Naive thymus-derived CD4-positive, alpha-beta T cell (primary cell): ENCODE measurements at places on chromosomes 5 and 9.
A peak's percentile ranks its signal among the peaks of the same experiment; 100 is the strongest.

DNA sequence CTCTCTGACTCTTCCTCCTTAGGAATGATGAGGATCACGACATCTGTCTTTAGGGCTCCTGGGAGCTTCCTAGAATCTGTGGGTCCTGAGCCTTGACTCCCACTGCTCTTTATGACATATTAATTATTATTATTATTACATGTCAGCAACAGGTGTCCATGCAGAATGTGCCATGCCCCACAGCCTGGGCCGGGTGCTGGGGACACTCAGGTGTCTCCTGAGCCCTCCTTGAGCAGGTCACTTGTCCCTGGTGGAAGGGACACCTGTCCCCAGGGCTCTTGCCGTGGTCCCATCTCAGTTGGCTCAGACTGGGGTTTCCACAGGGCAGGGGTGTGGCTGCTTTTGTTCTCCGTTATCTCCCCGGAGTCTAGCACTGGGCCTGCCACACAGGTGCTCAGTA lies 34.2 kb downstream of the PTGES start:
- no peak for DNase-seq

GRCh38 chr9:112869041-112869529 lies 21.6 kb downstream of the SLC46A2 start:
- no peak for DNase-seq

GRCh38 chr5:178312880-178313282 lies 80.3 kb upstream of the PHYKPL start:
- DNase-seq: no peak

- DNase-seq: no peak
Measured at GRCh38 chr5:116525674-116526073, 48.9 kb downstream of the SEMA6A start.

DNA sequence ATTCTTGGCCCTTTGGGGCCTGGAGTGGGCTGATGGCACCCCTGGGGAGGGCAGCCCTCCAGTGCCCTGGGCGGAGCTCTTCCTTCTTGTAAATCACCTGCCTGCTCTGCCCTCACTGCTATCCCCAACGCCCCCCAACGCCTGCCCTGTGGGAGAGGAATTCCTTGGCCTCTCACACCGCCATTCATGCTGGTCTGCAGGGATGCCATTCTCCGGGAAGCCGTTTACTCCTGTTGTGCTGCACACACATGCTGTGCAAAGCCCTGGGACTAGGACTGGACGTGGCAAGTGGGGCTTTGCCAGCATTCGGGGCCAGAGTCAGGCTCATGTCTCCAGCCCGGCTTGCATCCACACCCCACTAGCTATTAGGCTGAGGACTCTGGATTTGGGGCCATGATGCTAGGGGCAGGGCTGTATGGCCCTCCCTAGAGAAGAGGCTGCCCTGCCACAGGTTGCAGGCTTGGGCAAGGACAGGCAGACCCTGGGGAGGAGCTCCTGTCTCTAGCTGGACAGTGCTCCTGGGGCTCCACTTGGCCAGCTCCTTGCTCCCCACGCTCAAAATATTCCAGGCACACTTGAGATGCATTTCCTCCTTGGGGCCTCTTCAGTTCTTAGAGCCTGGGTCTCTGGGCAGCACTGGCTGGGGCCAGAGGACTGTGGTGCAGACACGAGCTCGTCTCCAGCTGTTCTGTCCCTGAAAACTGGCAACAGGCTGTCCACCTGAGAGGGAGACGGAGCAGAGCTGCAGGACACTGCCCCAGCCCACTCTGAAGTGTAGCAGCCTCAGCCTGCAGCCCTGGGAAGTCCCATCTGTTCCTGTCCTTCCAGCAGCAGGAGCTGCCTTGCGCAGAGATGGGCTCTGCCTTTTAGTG lies 226.9 kb downstream of the CACNA1B start:
- DNase-seq: no peak

DNA sequence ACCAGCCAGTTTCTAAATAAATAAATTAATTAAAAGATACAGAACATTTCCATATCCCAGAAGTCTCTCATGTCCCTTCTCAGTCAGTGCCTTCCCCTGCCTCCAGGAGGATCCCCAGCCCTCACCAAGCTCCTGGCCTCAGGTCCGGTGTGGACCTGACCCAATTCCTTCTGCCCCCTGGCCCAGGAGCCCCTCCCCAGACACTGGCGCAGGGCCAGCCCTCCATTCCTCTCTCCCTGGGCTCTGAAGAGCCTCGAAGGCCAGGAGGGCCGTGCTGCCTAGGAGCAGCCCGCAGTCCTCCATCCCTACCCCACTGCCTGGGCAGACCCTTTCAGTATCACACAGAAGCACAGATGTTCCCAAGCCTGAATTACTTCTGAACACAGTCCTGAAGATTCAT lies 61.8 kb upstream of the BARHL1 start:
- no peak for DNase-seq

DNA sequence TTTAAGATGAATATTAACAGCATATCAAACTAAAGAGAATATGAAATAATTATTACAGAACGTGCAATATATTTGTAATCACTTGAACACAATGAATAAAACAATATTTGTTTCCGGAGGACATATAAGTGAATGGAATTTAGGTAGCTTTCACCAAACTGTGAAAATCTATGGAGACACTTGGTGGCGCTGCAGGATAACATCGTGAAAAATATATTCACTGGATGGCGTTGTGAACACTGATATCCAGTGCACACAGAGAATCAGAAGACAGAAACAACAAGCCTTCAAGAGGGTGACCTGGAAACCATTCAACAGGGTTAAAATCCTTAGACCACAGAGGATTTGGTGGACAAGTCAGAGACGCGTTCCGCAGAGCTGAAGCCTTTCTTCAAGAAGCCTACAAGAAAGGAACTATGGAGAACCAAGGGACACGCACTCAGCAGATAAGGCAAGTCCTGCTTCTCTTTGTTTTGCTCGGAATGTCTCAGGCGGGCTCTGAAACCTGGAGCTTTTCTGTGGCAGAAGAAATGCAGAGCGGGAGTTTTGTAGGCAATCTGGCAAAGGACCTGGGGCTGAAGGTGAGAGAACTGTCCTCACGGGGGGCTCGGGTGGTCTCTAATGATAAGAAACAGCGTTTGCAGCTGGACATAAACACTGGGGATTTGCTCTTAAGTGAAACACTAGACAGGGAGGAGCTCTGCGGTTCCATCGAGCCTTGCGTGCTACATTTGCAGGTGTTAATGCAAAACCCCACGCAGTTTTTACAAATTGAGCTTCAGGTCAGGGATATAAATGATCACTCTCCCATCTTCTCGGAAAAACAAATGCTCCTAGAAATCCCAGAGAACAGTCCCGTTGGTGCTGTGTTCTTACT lies at the start of gene PCDHB11:
PCDHB11 (plus strand) TSS at position 269 of the 877 bp plus-strand sequence; CDS start at position 417, 148 bp downstream.
- no peak for DNase-seq

- no peak for DNase-seq
Measured at GRCh38 chr5:113480243-113480642, 8.0 kb downstream of the MCC start.

DNA sequence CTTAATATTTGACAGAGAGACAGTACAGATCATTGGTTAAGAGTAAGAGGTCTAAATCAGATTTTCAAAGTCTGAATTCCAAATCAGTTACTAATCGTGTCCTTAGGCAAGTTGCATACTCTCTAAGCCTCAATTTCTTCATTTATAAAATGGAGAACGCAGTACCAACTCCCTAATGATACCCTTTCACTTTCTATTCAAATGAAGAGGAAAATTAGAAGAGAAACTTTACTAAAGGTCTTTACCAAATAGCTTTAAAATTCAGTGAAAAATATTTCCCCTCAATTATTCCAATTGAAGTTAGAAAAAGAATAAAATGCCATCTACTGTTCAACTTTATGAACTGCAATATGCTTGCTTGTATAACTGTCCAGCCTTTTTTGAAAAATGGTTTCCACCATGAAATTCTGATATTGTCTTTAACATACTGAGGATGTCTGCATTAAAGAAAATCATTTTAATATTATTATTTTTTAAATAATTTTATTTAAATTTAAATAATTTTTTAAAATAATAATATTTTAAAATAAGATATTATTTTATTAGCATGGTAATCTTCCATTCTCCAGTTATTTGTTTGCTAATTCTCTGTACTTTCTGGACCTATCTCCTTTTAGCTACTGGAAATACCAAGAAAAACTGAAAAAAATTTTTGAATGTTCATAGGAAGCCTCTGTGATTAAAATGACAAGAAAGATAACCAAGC lies 36.0 kb downstream of the POC5 start:
- DNase-seq: no peak

DNA sequence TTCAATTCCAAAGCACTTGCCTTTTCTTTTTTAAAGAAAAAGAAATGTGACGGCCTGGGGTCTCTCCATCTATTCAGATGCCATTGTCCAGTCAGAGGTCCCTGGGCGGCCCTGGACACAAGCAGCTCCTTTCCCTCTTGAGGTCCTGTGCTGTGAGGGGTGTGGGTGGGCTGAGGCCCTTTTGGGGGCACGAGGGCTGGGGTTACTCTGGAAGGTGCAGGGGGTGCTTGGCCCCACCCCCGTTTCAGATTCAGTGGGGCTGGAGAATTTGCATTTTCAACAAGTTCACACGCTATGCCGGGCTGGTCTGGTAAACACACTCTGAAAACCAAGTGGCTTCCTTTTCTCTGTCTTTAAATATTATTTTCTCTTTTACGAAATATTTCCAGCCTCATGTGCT lies 91.4 kb upstream of the PHYKPL start:
- DNase-seq: no peak

DNA sequence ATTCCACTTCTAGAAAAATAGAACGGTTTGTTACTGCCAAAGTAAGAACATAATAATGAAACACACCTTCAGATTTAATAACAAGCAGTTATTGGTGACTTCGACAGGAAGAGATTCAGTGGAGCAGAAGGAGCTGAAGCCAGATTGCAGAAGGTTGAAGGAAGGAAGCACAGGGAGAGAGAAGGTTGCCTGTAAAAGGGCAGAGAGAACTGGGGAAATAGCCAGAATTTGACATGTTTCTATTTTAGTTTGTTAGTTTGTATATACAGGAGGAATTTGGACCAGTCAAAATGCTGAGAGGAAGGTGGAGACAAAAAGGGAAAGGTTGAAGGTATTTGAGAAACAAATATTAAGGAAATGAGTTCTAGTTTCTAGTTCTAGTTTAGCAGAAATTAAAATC lies 269.2 kb upstream of the ELAVL2 start:
- no peak for DNase-seq

GRCh38 chr5:132368186-132368585 lies 1.3 kb upstream of the SLC22A5 start:
- no peak for DNase-seq

DNA sequence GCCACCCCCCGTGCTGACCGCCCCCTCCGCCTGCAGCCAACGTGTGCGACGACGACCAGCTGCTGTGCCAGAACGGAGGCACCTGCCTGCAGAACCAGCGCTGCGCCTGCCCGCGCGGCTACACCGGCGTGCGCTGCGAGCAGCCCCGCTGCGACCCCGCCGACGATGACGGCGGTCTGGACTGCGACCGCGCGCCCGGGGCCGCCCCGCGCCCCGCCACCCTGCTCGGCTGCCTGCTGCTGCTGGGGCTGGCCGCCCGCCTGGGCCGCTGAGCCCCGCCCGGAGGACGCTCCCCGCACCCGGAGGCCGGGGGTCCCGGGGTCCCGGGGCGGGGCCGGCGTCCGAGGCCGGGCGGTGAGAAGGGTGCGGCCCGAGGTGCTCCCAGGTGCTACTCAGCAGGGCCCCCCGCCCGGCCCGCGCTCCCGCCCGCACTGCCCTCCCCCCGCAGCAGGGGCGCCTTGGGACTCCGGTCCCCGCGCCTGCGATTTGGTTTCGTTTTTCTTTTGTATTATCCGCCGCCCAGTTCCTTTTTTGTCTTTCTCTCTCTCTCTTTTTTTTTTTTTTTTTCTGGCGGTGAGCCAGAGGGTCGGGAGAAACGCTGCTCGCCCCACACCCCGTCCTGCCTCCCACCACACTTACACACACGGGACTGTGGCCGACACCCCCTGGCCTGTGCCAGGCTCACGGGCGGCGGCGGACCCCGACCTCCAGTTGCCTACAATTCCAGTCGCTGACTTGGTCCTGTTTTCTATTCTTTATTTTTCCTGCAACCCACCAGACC lies 80.2 kb downstream of the NTNG2 start:
- peak; percentile 56 for DNase-seq

GRCh38 chr9:77770340-77770739 lies 122.2 kb upstream of the GNA14 start:
- DNase-seq: no peak

GRCh38 chr9:93659044-93659836 lies 82.9 kb downstream of the PHF2 start:
- no peak for DNase-seq

- DNase-seq: no peak
Measured at GRCh38 chr9:96344458-96345180, 38.9 kb downstream of the SLC35D2 start.

DNA sequence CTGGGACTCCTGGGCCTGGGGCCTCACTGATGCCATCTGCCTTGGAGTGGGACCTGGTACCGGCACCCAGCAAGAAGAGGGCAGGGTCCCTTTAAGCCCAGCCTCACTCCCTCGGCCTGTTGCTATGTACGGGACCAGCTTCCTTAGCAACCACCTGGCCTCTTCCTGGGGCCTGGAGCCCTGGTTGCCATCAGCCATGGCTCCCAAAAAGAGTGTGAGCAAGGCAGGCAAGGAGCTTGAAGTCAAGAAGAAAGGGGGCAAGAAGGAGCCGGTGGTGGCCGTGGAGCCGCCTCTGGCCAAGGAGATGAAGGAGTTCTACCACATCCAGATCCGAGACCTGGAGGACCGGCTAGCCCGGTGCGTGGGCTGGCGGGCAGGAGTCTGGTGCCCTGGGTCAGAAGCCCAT lies at the start of gene CFAP157:
CFAP157 (plus strand) TSS at position 153 of the 406 bp plus-strand sequence; CDS start at position 197, 44 bp downstream.
- DNase-seq: no peak
